Psoas muscle (tissue), 8 donors: ENCODE measurements at places on chromosomes 5 and 9. TPM values are rescaled to one million over a fixed set of nuclear protein-coding genes. Genes with fewer than 3 reads are reported as not detected.

GRCh38 chr5:108654051-108654450, 93.6 kb upstream of the FER start:
- no peak for DNase-seq

- no peak for DNase-seq
Observed at GRCh38 chr5:79235261-79235633, 684 bp upstream of the JMY start.

GRCh38 chr5:42761791-42762190, 5.2 kb downstream of the CCDC152 start:
- DNase-seq = no peak

GRCh38 chr5:112968411-112969106, 8.0 kb upstream of the DCP2 start:
- DNase-seq = no peak

GRCh38 chr9:127021664-127022363, 100.6 kb downstream of the ANGPTL2 start:
- DNase-seq = peak; percentile 93

DNA sequence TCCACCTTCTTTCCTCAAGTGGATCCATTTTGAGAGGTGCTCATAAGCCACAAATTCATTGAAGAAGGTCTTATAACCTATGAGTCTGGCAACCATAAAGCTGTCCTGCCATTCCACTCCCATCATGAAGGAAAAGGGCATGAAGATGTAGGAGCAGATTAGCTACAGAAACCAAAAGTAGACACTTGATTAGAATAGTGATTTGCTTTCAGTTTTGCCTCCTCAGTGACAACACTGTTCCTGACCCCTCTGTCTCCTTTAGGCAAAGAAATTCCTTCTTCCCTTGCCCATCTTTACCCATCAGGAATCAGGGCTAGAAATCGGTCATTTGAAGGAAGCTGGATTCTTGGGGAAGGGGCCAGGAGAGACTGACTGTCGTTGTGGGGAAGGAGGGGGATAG, 55.2 kb downstream of the SLC28A3 start:
- DNase-seq = no peak

DNA sequence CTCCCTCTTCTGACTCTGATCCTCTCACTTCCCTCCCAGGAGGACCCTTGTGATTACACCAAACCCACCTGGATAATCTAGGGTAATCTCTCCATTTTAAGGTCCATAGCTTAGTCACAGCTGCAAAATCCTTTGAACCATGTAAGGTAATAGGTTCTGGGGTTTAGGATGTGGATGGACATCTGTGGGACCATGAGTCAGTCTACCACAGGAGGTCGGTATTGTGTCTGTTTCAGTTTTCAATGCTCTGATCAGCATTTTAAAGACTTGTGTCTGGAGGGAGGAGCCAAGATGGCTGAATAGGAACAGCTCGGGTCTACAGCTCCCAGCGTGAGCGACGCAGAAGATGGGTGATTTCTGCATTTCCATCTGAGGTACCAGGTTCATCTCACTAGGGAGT, 112.6 kb downstream of the CAVIN4 start:
- no peak for DNase-seq

GRCh38 chr5:109695005-109695926, 5.5 kb downstream of the MAN2A1 start:
- no peak for DNase-seq

The NXNL2 gene
- not detected for total RNA-seq

The CMBL gene
- 30.1 TPM for total RNA-seq

The TEX48 gene
- not detected for total RNA-seq

The PLPP1 gene
- total RNA-seq = 40.6 TPM

The IL13 gene
- not detected for total RNA-seq

The GABRA6 gene
- not detected for total RNA-seq

The FOXE1 gene
- total RNA-seq = not detected
